H7 (cell line): ENCODE measurements at places on chromosomes 2 and 18. TPM values are rescaled to one million over a fixed set of nuclear protein-coding genes. Genes with fewer than 3 reads are reported as not detected.
A peak's percentile ranks its signal among the peaks of the same experiment; 100 is the strongest.

DNA sequence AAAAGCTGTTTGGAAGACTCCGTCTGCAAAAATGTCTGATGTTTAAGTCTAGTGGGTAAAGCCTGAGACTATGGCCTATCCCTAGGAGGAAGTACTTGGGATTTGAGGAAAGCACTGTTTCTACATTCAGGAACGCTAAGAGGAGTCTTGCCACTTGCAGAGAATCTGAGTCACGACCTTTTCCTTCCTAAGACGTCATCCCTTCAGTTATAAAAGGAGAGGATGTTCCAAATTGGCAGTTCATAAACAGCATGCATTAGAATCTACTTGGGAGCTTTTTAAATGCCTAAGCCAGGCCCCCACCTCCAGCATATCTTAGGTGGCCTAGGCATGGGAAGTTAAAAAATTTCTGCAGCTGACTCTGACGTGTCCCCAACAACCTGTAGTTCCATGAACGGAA lies 125.9 kb downstream of the TTC32 start:
- no peak for DNase-seq

DNA sequence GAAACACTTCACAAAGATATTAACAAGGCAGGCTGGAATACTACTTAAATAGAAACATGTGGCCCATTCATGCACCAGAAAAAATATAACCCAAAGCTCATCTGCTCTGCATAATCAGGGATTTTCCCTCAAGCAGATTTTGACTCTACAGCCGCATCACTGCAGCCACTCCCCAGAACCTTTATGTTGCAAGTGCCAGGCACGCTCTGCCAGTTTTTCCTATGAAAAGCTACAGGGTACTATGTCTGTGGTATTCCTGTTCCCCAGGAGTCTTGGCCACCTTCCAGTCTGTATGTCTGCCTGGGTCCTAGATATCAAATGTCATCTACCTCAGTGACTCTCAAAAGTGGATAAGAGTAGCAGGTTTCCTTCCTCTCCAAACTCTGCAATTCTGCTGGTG lies 3.8 kb downstream of the COA5 start:
- DNase-seq = no peak

SFT2D3 gene
- total RNA-seq = 10.5 and 13.4 TPM in 2 replicates

DNA sequence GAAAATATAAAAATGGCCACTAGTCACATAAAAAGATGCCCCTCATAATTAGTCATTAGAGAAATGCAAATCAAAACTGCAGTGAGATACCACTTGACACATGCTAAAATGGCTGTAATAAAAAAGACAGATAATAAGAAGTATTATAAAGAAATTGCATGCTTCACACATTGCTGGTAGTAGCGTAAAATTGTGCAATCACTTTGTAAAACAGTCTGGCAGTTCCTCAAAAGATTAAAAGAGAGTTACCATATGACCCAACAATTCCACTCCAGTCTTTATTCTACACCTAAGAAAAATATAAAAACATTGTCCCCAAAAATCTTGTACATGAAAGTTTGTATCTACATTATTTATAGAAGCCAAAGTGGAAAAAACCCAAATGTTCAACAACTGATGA lies 170.6 kb upstream of the FIGN start:
- DNase-seq = no peak

AGAP1 gene
- total RNA-seq = 12.6 and 17.1 TPM in 2 replicates

DNA sequence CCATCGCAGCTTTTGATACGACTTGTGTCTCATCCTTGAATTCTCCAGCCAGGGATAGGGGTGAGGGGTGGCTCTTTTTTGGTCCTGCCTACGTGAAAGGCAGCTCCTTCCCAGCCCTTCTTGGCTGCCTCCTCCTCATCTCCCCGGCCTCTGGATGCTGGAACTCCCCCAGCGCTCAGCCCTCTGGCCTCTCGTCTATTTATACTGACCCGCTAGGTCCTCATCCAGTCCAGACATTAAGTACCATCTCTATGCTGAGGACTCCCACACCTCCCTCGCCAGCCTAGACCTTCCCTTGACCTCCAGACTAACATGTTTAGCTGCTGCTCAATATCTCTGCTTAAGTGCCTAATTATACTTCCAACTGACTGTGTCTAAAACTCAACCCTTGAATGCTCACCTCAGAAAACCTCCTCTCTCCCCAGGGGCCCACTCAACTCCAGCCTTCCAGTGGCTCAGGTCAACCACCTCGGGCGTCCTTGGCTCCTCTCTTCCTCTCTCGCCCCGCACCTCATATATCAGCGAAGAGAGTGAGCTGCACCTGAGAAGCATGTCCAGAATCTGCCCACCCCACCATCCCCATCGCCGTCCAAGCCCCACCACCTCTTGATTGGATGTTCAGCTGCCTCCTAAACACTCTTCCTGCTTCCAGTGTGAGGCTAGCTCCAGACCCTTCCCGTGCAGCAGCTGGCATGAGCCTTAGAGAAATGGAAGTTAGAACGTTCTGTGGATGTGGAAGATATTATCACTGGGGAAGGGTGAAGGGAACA lies 34.8 kb downstream of the TOGARAM2 start:
- DNase-seq = no peak

DNA sequence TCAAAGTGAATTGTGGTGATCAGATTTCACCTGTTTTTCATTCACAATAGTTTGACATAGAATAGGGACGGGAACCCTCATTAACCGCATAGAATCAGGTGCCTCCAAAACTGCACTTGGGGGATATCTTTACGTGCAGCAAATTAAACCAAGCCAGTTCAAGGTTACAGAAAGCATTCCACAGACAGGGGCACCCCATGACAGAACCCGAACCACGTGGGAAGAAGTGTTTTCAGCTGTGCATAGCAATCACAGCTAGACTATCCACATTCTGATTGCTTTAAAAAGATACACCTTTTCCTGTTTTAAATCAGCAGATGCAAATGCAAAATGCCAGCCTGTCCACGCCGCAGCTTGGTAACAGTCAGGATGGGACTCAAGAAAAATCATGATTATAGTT lies 205.8 kb downstream of the ANAPC1 start:
- no peak for DNase-seq

GRCh38 chr18:41391616-41392595 lies 563.1 kb upstream of the PIK3C3 start:
- peak; percentile 63 for DNase-seq

GPBAR1 gene
- total RNA-seq = 0.11 TPM in 1 of 2 replicates, not detected in the other

DNA sequence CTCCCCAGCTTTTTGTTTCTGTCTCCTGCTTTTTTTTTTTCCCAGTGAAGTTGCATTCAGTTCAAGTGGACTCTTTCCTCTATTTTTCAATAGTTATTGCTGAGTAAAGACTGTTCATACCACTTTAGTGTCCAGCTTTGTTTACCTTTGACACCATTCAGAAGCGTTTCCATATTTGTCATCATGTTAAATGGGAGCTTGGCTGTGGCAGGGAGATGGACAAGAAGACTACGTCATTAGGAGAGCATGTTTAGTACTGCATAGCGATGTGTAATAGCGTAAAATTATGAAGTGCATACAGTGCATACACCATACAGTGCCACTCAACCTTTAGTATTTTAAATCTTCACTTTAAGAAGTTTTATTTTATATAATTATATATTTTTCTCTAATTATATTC lies 655.9 kb downstream of the DCC start:
- no peak for DNase-seq

- DNase-seq = no peak
These were observed 223.4 kb upstream of the SMAD2 start for GRCh38 chr18:48153613-48154481.

GRCh38 chr2:230906471-230907230 lies 18.4 kb downstream of the GPR55 start:
- DNase-seq = no peak

DNA sequence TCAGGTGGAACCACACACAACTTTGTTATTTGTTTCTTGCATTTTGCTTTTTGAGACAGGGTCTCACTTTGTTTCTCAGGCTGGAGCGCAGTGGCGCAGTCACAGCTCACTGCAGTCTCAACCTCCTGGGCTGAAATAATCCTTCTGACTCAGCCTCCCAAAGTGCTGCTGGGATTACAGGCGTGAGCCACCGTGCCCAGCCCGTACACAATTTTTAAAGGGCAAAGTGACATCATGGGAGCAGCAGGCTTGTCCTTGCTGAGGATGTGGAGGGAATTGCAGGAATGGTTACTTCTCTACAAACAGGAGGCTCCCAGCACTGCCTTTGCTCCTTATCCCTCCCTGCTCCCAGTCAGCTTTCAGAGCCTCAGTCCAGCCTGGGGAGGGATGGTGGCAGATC lies 355.9 kb upstream of the KLHL29 start:
- no peak for DNase-seq

DNA sequence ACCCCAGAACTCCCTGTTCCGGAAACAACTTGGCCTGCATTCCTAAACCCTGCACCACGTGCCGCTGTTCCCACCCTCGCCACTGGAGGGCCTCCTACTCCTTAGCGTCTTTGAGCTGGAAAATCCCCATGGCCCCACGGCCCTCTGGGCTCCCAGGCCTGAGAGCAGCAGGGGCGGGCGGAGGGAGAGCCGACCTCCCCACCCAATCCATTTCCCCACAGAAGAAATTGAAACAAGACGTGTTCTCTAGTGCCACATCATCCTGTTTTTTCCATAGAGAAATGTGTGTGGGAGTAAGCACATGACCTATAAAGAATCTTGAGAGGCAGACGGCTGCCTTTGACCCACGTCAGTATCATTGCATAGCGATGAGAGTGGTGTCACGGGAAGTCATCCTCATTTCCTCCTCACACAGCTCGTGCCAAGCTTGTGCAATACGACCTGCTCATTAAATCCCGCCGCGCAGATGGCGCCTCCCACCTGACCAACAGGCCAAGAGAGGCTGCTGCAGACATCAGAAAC lies 79.2 kb downstream of the LAMA1 start:
- peak; percentile 81 for DNase-seq

- DNase-seq = no peak
These were observed 1.8 kb downstream of the RNPEPL1 start for GRCh38 chr2:240569998-240570530.

DNA sequence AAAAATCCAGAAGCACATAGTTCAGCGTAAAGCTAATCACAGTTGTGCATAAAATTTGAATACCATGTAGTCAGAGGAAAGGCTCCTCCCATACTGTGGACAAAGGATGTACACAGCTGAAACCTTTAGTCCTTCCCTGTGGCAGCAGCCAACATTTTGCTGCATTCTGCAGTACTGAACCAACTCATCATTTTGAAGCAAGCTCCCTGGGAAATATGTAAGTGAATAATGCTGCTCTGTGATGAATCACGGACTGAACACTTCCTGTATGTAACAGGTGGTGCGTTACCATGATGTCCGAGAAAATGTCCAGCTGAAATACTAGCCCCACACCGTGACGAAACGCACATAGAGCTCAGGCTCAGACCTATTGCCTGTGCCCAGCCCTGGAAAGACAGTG lies 421.1 kb upstream of the RAB12 start:
- DNase-seq = no peak

DNA sequence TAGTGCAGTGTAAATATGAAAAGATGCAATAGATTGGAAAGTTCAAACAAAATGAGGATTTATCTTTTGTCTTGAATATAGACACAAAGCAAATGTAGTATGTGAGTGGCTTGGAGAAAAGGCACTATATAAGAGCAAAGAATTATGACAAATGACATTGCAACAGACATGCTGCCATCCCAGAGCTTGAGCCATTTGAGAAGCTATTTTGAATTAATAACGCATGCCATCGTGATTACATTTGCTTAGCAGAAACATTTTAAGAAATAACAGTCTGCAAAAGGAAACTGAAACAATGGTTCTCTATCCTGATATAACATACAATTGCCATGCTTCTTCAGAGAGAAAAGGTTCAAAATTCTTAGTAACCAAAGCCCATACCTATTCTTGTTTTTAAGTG lies 677.1 kb downstream of the ZEB2 start:
- no peak for DNase-seq

MROH2A gene
- total RNA-seq = not detected in 2 replicates

- DNase-seq = no peak
These were observed 39.5 kb upstream of the ASXL3 start for GRCh38 chr18:33538418-33539042.

NYAP2 gene
- total RNA-seq = not detected in 2 replicates

GRCh38 chr2:162297925-162298552 lies 20.4 kb downstream of the IFIH1 start:
- no peak for DNase-seq

ZNF396 gene
- 1.4 and 2.0 TPM in 2 replicates for total RNA-seq

DNA sequence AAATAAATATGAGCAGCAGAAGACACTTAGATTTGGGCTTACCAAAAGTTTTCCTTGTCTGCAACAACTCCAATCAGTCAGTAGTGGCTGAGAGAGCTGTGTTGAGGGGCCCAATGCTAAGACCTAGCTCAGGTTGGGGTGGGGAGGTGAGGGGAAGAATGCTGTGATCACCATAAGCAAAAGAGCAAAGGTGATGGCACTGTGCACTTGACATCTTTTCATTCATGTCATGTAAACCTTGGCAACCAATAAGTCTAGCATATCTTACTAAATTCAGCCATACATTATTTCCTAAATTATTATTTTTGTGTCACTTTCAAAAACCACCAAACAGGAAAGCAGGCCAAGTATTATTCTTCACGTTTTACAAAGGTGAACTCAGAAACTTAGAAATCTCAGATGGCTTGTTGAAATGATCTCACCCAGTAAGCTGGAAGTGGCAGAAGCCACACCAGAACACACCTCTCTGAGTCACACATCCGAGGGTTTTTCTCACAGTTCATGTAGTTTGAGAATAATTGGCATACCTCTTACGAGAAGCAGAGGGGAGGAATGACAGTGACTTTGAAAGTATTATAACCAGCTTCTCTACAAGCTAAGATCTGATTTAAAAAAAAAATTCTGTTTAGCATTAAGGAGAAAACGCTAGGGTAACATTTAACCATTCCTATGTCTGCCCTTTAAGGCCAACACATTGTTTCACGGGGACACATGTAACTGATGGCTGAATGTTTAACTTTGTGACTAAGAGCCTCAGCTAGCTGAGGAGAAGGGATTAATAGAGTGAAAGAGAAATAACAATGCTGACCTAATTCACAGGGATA lies 43.3 kb upstream of the SETBP1 start:
- DNase-seq = no peak
